Inflammatory macrophage (primary cell): ENCODE measurements at places on chromosomes 13 and 19.
A peak's percentile ranks its signal among the peaks of the same experiment; 100 is the strongest.

DNA sequence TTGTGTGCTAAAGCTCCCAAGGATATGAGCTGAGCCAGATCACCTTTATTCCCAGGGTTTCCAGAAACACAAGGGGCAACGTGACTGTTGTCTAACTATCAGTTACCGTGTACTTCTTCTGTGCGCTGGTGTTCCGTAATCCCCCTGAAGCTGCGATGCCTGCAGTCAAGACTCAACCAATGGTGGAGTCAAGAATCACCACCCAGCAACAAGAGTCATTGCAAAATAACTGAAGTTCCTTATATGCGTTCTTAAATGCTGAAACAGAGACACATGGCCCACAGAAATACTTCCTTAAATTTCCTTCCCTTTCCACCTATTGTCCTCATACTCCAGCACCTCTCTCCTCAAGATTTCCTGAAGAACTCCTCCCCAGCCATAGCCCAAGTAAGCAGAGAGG, 200.2 kb downstream of the KATNAL1 start:
- DNase-seq = peak; percentile 90

DNA sequence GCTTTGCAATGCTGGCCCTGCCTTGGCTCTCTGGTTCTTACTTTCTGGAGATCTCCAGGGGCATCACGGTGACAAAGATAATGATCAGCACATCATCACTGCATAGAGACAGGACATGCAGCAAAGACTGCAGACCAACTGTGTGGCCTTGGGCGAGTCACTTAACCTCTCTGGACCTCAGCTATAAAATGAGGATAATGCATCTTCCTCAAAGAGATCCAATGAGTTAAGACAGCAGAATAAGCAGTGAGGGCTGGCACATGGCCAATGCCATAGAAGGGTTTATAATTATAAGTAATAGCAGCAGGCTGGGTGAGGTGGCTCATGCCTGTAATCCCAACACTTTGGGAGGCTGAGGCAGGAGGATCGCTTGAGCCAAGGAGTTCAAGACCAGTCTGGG, 2.4 kb downstream of the MAG start:
- no peak for DNase-seq

GRCh38 chr19:44757735-44758505, 9.4 kb downstream of the BCL3 start:
- DNase-seq = no peak

DNA sequence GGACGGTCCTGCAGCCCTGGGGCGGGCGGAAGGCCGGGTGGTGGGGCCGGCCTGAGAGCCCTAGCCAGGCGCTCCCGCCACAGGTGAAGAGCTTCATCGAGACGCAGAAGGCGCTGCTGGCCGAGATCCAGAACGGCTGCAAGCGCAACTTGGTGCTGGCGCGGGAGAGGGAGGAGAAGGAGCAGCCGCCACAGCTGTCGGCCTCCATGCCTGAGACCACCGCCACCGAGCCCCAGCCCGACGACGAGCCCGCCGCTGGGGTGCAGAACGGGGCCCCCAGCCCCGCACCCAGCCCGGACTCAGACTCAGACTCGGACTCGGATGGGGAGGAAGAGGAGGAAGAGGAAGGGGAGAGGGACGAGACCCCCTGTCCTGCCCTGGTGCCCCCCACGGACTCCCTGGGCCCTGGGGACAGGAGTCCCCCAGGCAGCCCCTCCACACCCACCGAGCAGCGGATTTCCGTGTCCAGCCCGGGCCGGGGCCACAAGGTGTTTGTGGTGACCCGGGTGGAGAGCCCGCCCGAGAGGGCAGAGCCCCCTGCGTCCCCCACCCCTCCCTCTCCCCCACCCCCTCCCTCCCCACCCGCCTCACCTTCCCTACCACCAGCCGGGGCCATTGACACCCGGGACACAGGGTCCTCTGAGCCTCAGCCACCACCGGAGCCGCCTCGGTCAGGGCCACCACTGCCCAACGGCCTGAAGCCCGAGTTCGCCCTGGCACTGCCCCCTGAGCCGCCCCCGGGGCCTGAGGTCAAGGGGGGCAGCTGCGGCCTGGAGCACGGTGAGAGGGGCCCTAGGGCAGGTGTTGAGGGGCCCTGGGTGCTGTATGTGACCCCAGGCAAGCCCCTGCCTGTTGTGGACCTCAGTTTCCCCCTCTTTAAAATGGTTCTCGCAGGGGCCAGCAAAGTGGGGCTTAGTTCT, 15.3 kb downstream of the NKPD1 start:
- DNase-seq = no peak

GRCh38 chr13:41601718-41602445, 144.5 kb downstream of the RGCC start:
- no peak for DNase-seq

DNA sequence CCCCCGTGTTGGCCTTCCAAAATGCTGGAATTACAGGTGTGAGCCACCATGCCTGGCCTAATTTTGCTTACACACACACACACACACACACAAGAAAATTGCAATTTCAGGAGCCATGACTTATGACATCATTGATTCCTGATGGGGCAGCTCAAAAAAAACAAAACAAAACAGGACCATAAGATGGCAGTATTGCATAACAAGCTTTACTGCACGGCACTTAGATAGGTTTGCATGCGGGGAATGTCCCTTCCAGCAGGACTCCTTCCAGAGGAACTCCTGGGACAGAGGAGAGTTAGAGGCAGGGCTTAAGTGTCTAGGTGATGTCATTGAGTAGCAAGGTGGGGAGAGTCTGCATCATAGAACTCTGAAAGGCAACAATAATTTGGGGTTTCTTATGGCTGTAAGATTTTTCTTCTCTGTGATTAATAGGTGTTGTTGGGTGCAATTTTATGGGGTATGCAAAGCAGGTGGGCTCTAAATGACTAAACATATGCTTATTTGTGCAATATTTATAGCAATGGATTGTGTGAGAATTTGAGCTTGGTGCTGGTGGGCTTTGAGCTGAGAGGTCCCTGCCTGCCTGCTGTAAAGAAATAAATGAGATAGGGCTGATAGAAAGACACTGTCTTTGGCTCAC, 9.0 kb upstream of the ACSBG2 start:
- peak; percentile 78 for DNase-seq

DNA sequence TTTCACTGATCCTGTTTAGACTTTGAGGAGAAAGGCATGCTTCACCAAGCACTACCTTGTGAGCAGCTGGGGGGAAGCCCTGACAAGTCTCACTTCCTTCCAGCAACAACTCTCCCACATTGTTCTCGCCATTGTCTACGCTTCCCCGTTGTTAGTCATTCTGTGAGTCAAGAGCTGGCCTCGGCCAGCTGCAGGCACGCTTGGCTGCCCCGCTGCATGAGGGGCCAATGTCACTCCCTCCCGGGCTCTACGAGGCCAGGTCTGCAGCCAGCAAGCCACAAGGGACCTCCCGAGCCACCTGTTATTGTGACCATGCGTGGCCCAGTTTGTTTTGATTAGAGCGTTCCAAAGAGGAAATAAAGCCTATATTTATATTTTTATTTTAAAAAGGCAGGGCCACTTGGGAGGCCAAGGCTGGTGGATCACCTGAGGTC, 220.9 kb downstream of the FOXO1 start:
- peak; percentile 92 for DNase-seq

DNA sequence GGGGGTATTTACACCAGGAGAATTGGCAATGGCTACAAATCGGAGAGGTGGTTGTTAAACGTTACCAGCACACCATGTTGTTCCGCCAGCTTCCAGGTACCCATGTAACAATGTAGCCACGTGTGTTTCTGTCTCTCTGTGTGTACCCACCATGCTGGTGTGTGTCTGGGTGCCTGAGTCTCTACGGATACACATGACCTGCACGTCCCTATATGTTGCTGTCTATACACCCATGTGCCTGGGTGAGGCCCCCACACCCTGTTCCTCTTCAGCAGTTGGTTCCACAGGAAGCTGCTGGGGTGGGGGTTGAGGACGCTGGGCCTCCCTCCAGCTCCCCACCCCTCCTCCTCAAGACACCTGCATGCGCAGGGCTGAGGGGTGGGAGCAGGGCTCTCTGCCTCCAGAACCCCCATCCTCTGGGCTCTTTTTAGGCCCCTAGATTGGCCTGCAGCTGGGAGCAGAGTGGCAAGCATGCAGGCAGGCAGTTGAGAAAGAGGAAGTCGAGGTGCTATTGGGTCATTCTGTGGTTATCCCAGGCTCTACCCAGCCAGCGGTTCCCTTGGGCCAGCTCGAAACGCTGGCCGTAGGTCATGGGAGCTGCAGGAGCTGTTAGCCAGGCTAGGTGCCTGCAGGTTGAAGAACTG, at the start of gene ARHGEF18:
TSS of gene ARHGEF18 (plus strand) at position 351 of the 644 bp plus-strand sequence. CDS start 13,954 bp downstream, outside the sequence.
- peak; percentile 89 for DNase-seq

DNA sequence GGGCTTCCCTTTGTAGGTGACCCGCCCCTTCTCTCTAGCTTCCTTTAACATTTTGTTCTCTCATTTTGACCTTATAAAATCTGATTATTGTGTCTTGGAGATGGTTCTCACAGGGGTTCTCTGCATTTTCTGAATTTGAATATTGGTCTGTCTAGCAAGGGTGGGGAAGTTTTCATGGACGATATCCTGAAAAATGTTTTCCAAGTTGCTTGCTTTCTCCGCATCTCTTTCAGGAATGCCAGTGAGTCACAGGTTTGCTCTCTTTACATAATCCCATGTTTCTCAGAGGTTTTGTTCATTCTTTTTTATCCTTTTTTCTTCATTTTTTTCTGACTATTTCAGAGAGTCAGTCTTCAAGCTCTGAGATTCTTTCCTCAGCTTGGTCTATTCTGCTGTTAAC, 53.6 kb downstream of the POSTN start:
- DNase-seq = no peak

DNA sequence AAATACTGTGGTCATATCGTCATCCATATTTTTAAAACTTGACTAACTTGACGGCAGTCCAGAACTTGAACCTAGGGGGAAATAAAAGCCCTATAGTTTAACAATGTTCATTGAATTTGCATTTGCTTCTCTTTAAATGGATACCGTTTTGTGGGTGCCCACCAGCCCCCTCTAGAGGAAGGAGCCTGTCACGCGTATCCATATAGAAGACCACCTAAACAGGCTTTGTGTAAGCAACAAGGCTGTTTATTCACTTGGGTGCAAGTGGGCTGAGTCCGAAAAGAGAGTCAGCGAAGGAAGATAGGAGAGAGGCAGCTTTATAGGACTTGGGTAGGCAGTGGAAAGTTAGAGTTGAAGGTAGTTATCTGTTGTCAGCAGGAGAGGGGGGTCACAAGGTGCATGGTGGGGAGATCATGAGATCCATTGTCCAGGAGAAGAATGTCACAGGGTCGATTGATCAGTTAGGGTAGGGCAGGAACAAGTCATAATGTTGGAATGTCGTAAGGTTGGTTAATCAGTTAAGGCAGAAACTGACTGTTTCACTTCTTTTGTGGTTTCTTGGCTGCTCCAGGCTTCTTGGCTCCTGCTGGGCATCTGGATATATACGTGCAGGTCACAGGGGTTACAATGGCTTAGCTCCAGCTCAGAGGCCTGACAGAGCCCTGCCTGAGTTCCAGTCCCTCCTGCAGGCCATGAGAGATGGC, 42.5 kb upstream of the ANKRD10 start:
- DNase-seq = no peak

- DNase-seq = peak; percentile 75
These were observed 14.9 kb downstream of the ARID3A start for GRCh38 chr19:940591-941291.

GRCh38 chr19:38734426-38735256, 9.6 kb downstream of the CAPN12 start:
- no peak for DNase-seq

DNA sequence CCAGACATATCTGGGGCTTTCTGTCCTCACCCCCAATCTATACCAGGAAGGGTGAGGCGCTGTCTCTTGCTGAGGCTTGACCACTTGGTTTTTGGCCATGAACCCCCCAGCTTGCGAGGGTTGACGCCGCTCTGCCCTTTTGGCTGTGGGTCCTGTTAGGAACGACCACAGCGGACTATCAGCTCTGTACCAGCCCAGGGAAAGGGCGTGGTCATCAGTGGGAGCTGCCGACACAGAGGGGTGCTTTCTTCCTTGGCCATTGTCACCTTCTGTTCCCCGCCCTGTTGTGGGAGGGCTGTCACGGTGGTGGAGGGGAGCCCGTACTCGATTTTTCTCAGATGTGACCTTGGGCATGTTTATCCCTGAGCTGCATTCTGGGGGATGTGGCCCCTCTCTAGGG, 5.7 kb downstream of the DCAF15 start:
- no peak for DNase-seq

GRCh38 chr19:39838569-39838968, 4.6 kb upstream of the DYRK1B start:
- DNase-seq = no peak

DNA sequence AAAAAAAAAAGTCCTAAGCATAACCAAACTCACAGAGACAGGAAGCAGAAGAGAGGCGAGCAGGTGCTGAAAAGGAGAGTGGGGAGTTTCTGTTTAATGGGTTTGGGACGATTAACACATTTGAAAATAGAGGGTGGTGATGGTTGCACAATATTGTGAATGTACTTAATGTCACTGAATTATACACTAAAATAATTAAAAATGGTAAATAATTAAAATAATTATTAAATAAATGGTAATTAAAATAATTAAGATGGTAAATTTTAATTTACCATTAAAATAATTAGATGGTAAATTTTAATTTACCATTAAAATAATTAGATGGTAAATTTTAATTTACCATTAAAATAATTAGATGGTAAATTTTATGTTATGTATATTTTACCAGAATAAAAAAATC, 74.8 kb upstream of the XPO4 start:
- DNase-seq = no peak

DNA sequence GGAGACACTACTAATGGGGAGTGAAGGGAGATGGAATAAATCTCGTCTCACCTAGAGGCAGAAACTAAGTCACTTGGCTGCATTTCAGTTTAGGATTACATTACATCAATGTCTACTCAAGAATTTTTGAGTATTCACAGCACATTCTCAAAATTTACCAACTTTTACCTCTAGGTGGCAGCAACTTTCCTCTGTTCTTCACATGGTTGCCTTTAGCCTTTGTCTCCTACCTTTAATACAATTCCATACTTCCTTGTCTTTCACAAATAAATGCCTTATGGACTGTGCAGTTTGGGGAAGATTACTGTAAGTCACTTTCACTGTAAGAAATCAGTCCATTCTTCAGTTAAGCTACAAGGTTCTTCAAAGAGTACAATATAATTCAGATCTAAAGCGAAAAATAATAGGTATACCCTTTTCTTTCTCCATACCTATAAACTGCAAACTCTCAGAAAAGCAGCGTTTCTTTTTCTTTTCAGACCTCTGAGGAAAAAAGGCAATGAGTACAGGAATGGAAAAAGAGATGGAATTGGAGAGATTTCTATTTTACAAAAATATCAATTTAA, 379.4 kb downstream of the KLF12 start:
- peak; percentile 56 for DNase-seq

DNA sequence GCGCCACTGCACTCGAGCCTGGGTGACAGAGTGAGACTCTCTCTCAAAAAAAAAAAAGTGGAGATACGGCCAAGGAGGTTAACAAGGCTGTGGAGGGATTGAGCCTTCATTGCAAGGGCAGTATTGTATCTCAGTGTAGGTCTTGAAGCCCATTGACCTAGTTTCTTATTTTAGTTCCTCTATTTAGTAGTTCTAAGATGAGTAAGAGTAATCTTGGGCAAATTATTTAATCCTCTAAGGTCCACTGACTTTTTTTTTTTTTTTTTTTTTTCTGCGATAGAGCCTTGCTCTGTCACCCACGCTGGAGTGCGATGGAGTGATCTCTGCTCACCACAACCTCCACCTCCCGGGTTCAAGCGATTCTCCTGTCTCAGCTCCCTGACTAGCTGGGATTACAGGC, 14.3 kb upstream of the ILF3 start:
- peak; percentile 53 for DNase-seq

- no peak for DNase-seq
These were observed 10.8 kb upstream of the CCNA1 start for GRCh38 chr13:36421447-36421846.

GRCh38 chr13:103188713-103189326, 122.6 kb upstream of the SLC10A2 start:
- no peak for DNase-seq

- no peak for DNase-seq
These were observed 634.4 kb upstream of the KLF12 start for GRCh38 chr13:74768521-74769085.
